ENCODE measurements at places on chromosomes 5 and 9. TPM values are rescaled to one million over a fixed set of nuclear protein-coding genes. Genes with fewer than 3 reads are reported as not detected.

- DNase-seq = no peak
Observed at GRCh38 chr5:157924931-157925729, 66.2 kb upstream of the CLINT1 start.

GRCh38 chr9:121483049-121483448 lies 16.6 kb downstream of the GGTA1 start:
- no peak for DNase-seq

Gene LCN9
- total RNA-seq = 1.7 TPM

Gene CDC20B
- total RNA-seq = 0.16 TPM

- no peak for DNase-seq
Observed at GRCh38 chr9:114511978-114512874, 7.0 kb upstream of the WHRN start.

DNA sequence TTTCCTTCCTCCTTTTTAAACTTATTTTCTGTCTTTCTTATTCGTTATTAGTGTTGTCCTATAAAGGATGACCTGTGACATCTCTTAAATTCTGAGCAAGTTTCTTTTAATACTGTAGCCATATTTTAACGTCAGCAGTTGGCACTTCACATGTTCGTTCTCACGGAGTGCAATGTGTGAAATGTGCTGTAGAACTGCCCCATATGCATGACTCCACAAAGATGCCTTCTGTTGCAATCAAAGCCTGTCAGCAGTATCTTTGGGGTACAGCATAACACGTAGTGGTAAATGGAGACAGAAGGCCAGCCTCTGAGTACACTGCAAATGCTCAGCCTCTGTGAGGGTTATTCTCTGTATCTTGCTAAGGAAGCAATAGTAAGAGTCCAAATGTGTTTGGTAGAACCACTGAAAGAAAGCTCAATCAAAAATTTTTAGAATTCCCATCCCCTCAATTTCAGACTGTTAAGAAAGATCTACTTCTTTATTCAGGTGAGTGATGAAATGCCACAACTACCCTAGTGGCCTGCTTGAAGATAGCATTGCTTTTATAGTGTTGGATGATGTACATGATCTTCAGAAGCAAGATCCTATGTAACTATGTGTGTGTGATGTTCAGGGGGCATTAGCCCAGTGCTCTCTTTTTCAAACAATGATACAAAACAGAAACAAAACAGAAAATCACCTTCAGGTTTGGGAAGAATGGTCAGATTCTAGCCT lies 277.7 kb downstream of the TMEM167A start:
- no peak for DNase-seq

Gene ZNF879
- total RNA-seq = 8.6 TPM

Gene F2RL2
- 3.3 TPM for total RNA-seq
